ENCODE measurements at places on chromosomes 7 and 10. TPM values are rescaled to one million over a fixed set of nuclear protein-coding genes. Genes with fewer than 3 reads are reported as not detected.

Gene SPDYE2B
- polyA plus RNA-seq, result not detected

DNA sequence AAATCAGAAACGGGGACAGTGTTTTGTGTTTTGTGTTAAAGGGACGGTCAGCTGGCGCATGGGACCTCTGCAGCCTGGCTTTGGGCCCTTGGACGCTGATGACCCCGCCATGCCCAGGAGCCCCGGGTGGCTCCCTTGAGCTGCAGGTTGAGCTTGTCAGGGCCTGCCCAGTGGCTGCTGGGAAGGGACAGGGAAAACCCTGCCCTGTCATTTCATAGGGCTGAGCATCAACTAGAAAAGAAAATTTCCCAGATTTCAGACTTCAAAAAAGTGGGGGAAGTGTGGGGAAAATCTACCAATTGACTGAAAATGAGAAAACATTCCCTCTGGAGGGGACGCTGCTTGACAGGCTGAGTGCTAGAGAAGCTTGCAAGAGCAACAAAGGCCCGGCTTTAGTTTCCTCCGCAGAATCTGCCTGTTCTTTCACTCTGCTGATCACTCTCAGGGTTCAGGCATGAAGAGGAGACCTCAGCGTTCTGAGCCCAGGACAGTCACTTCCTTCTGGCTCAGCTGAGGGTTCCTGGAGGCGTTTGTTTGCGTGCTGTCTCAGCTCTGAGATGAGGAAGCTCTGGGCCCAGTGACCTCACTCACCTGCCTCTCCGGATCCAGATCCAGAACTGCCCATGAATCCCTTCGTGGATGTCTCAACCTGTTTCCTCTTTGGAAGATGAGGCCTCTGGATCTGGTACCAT, 18.6 kb upstream of the DNAJB6 start:
- DNase-seq, result no peak

DNA sequence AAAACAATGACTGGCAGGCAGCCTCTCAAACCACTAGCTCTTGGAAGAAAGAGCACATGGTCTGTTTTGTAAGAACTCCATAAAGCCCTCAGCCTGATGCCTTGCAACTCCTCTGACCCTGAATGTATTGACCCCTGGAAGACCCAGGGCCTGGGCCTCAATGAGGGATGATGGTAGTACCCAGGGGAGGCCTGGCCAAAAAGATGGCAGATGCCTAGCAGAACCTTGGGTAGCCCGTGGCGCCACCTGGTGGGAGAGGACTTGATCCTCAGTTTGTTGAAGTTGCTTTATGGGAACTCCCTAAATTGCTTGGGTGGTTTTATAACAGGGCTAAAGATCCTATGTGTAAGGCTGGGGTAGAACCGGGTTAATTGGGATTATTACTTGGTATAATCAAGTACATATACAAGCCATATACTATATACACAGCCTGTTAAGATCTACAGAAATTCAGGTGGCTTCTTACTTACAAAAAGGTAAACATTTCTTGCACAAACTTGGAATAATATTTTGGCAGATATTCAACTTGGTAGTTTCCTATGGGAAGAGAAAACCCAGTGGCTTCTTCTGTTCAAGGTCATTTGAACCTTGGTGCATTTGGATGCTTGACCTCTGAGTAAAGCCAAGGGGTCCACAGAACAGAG, 95.8 kb upstream of the CACUL1 start:
- DNase-seq, result no peak

Gene DRGX
- polyA plus RNA-seq, result not detected

DNA sequence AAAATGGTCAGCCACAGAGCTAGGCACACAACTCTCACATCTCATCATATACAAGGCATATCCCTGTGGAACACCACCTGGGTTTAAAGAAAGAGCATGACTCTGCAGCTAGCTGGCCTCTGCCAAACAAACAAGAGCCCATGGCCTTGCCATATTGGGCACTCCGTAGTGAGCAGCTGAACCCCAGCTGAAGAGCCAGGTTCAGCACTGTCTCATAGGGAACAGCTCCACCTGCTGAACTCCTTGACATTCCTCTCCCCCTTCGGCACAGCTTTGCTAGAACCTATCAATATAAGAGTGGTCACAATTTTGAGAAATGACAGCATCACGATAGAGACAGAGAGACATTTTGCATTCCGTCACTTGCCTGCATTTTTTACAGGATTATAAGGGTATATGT, 20.0 kb downstream of the SORCS1 start:
- no peak for DNase-seq

DNA sequence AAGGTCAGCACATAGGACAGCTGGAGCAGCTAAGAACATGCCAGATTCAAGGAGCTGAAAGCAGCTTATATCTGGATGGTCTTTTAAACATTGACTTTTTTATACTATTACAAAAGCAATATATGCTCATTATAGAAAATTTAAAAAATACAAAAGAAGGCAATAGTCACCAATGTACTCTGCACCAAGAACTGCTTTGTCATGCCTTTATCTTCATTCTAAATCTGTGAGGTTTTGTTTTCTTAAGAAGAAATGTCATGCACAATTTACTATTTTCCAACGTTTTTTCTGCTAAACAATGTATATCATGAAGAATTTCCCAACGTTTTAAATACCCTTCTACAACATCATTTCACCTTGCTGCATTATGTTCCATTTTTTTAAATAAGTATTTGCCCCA, 2.8 kb downstream of the LIPM start:
- DNase-seq, result no peak
